Activated naive CD4-positive, alpha-beta T cell treated with Interleukin-2 at 50 U/mL for 16 hours (primary cell): ENCODE measurements at places on chromosomes 11 and 22.

GRCh38 chr11:15034687-15035267 is 38.6 kb upstream of the CALCB start:
- no peak for DNase-seq

- DNase-seq, result no peak
Observed at GRCh38 chr22:45221201-45221600, 19.5 kb downstream of the KIAA0930 start.

DNA sequence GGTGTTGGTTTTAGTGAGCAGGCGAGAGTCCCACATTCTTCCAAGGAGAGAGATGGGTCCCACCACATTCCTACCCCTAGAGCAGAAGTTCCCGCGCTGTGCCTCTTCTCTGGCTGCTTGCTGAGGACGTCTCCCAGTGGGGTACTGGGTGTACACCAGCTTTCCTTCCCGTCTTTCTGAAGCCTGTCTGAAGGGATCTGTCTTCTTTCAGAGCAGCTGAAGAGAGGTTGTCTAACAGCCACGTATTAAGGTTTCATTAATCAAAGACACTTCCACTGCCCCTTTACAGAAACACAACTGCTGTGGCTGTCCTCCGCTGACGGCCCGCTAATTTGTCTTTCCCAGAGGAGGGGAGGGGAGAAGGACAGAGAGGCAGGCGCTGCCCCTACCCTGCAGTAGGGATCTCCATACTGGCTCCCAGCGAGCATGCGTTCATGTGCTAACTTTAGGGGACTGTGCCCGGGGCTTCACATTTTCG is 56.0 kb downstream of the ZBTB16 start:
- DNase-seq, result no peak

GRCh38 chr11:44387825-44388224 is 77.9 kb upstream of the ALX4 start:
- DNase-seq, result no peak

DNA sequence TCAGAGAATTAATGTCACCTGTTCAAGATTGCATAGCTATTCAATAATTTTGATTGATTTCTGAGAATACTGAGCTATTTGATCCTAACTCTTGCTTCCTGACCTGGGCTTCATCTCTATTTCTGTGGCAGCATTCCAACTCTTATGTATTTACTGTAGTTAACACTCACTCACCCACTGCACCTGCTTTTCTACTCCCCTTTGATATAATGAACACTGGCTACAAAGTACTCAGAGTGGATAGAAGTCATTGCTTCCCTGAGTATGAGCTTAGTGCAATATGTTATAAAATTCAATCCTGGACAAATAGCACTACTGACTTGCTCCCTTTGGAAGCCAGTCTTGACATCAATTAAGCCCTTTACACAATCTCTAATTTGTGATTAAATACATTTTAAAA is 117.2 kb downstream of the APIP start:
- no peak for DNase-seq

DNA sequence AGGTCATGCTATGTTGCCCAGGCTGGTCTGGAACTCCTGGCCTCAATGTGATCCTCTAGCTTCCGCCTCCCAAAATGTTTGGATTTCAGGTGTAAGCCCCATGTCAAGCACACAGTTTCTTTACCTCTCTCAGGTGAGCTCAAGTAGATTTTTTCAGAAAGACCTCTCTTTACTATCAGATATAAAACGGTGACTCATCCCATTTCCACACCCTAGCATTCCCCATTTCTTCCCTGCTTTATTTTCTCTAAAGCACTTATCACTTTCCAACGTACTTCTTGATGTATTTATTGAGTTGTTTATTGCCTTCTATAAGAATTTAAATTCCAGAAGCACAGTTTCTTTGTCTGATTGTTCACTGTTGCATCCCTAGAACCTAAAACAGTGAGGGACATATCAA is 3.7 kb downstream of the TSG101 start:
- no peak for DNase-seq

DNA sequence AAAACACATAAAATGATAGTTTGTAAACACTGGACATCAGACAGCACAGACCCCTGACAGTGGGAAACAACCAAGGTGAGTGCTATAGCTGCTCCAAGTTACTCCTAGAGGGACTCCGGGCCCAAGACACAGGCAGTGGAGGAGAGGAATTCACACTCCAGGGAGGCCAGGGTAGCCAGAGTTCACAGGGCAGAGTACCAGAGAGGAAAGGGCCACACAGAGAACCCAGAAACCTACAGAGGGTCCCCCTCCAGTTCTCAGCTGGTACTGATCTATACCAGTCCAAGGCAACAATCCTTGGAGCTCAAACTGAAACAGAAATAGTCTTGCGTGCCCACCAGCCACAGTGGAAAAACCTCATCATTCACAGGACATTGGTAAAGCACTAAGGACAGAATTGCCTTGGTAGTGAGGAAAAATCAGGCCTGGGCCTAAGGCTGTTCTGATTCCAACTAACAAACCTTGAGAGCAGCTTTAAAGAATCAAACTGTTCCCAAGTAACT is 7.6 kb downstream of the VPS37C start:
- DNase-seq, result no peak

GRCh38 chr11:41116970-41117369 is 342.5 kb downstream of the LRRC4C start:
- no peak for DNase-seq

GRCh38 chr11:68099474-68100405 is 21.4 kb downstream of the CHKA start:
- no peak for DNase-seq

DNA sequence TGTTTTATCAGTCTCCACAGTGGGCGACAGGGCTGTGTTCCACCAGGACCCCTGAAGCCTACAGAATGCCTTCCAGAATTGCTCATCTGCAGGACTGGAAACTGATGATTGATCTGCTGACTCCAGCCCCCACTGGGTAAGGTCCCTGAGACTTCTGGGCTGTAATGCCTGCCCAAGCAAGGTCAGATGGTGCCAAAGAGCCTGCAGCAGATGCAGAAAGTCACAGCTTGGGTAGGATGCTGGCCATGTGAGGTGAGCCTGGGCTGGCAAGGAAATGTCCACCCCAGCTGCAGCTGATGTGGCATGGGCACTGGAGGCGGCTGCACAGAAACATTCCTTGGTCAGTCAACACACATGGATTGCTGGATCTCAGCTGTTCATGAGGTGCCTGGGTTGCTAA is 30.9 kb downstream of the LRRC32 start:
- DNase-seq, result no peak

DNA sequence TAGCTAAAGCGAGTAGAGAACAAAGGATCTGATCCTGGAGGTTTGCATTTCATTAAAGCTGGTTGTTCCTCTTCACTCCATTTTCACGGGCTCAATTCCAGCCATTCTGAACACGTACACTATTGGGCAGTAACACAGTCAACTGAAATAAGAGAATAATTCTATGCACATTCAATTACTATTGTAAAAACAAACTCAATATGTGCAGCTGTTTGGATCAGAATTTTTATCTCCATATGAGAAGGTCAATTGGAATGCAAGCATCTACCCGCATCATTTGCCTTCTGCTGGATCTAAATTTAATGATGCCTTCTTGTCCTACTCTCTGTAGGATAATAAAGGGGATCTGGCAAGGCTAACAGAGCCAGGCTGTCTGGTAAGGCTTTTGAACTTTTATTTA is 562.8 kb upstream of the CCDC179 start:
- no peak for DNase-seq

GRCh38 chr11:61914471-61915171 is 2.7 kb downstream of the RAB3IL1 start:
- no peak for DNase-seq

DNA sequence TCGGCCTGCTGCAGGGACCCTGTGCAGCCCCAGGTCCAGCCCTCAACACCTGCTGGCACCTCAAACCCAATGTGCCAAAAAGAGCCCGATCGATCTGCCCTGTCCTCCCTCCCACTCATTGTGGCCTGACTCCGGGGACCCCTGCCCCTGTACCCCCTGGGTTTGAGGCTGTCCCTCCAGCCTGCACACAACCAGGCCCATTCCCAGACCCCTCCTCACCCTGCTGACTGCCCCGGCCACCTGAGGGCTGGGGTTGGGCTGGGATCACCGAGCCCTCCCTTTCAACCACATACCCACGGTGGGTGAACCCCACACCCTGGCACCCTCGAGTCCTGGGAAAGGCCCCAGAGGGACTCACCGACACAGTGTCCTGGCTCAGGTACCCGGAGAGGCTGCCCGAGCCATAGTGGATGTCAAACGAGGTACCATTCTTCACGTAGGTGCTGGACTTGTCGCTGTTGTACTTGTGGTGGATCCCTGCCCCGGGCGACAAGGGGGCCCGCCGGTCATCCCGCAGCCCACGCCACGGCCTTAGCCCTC is 5.0 kb downstream of the CTSD start:
- no peak for DNase-seq

DNA sequence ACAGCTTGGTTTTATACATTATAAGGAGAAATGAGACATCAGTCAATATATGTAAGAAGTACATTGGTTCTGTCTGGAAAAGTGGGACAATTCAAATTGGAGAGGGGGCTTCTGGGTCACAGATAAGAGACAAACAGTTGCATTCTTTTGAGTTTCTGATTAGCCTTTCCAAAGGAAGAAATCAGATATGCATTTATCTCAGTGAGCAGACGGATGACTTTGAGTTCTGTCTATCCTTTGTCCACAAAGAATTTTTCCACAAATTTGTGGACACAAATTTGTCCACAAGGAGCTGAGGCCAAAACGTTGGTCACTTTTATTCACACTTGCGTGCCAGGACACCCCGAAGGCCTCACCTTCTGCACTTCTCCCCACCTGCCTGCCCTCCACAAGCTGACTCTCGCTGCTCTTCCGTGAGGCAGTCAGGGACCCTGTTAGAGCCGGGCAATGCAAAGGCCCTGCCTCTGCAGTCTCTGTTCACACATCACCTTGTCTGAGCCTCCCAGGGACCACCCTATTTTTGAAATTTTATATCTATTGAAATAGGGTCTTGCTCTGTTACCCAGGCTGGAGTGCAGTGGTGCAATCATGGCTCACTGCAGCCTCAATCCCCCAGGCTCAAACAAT is 20.5 kb downstream of the IL17REL start:
- no peak for DNase-seq

DNA sequence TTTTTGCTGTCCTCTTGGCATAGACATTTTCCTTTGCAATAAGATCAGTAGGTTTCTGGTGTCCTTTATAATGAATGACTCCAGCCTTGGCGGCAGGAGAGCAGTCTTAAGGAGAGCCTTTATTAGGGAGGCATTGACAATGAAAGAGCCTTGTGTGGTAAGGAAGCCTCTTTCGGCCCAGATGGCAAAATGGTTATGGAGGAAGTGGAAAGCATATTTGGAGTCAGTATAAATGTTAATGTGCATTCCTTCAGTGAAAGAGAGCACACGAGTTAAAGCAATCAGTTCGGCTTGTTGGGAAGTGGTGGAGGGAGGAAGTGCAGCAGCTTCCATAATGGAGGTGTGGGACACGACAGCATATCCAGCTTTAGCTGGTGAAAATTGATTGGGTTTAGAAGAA is 18.1 kb upstream of the ANO1 start:
- DNase-seq, result no peak

DNA sequence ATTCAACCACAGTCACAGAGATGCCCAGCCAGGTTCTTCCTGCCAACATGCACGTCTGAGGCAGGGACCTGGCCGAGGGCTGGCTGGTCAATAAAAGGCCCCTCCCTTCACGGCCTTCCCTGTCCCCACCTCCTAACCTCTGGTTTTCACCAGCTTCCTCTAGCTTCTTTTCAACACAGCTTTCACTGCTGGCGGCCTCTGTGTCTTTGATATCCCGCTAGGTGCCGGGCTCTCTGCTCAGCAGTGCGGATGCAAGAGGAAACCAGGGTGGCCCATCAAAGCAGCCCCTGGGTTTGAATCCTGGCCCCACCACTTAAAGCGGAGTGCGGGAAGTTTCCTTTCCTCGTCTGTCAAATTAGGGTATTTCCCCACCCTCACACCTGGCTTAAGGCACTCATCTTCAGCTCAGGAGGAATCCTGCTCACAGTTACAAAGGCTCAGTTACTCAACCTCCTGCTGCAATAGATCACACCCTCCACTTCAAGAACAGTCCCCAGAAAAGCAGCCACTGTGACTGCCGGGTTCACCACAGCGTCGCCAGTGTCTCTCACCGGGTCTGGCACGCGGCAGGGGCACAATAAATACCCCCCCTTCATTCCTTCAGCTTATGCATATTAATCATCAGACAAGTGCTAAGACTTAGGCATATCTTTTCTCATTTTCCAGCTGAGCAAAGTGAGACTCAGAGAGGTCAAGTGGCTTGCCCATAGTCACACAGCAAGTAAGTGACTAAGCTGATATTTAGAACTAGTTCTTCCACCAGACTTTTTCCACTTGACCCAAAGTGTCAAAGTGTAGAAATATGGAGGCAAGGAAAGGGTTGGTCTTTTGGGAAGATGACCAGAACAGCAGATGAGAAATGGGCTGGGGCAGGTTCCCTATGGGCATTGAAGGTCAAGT is 45.7 kb downstream of the TXN2 start:
- DNase-seq, result peak; percentile 57

DNA sequence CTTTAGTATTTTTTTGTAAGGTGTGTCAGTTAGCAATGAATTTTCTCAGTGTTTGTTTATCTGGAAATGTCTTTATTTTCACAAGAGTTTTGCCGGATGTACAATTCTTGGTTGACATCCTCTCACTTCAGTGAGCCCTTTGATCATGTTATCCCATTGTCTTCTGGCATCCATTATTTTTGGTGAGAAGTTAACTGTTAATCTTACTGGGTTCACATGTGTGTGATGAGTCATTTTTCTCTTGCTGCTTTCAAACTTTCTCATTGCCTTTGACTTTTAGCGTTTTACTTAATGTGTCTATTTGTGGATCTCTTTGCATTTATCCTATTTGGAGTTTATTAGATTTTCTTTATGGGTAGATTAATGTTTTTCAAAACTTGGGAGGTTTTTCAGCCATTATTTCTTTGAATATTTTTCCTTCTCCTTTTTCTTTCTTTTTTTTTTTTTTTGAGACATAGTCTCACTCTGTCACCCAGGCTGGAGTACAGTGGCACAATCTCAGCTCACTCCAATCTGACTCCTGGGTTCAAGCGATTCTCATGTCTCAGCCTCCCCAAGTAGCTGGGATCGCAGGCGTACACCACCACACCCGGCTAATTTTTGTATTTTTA is 100.5 kb upstream of the RRM1 start:
- no peak for DNase-seq

GRCh38 chr22:25692397-25693267 is 49.4 kb upstream of the MYO18B start:
- DNase-seq, result no peak
